ENCODE measurements at places on chromosomes 4 and X. TPM values are rescaled to one million over a fixed set of nuclear protein-coding genes. Genes with fewer than 3 reads are reported as not detected.

TEX13D gene
- not detected for total RNA-seq

KIF4A gene
- total RNA-seq = 1.7 TPM

LRIT3 gene
- 1.4 TPM for total RNA-seq

MPC1L gene
- total RNA-seq = not detected

FAM184B gene
- total RNA-seq = not detected

SYTL5 gene
- total RNA-seq = not detected

FOXR2 gene
- not detected for total RNA-seq

- H3K27ac ChIP-seq = no peak overlapping the region
- H3K4me1 ChIP-seq = no peaks in the 10 kb centered on the region
- H3K36me3 ChIP-seq = no peaks in the 10 kb centered on the region
- H3K4me3 ChIP-seq = no peak overlapping the region
- no peak for DNase-seq
These were observed 23.2 kb downstream of the TNIP3 start for GRCh38 chr4:121140716-121141460.

DNA sequence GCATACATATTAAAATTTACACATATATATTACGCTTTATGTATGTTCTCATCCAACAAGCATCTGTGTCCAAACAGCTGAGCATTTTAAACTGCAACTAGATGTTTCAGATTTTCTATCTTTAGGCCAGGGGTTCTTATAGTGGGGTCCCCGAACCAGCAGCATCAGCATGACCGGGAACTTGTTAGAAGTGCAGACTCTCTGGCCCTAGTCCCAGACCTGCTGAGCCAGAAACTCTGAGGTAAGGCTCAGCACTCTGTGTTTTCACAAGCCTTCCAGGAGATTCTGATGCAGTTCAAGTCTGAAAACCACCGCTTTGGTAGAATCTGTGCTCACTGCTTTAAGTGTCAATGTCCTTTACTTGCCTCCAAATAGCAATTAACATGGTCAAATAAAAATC, 266.2 kb upstream of the CASK start:
- DNase-seq = no peak
- no peaks in the 10 kb centered on the region for H3K27me3 ChIP-seq
- H3K36me3 ChIP-seq = no peaks in the 10 kb centered on the region
- no peak overlapping the region for H3K27ac ChIP-seq
- no peaks in the 10 kb centered on the region for H3K4me1 ChIP-seq

DNA sequence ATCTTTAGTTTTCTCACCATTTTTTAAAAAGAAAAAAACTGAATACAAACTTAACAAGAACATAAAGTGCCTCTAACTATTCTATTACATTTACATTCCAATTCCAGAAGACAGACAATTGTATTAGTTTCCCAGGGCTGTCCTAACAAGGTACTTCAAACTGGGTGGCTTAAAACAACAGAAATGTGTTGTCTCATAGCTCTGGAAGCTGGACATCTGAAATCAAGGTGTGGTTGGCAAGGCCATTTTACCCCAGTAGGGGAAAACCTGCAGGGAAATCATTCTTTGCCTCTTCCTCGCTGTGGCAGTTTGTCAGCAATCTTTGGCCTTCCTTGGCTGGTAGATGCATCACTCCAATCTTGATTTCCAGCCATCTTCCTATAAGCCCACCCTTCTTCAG, 37.5 kb upstream of the TMEM33 start:
- H3K4me3 ChIP-seq = no peak overlapping the region
- H3K4me1 ChIP-seq = no peaks in the 10 kb centered on the region
- H3K27ac ChIP-seq = no peak overlapping the region
- DNase-seq = no peak

Data from thoracic aorta (tissue), 2 donors.